ENCODE measurements at places on chromosomes 2 and 18.

DNA sequence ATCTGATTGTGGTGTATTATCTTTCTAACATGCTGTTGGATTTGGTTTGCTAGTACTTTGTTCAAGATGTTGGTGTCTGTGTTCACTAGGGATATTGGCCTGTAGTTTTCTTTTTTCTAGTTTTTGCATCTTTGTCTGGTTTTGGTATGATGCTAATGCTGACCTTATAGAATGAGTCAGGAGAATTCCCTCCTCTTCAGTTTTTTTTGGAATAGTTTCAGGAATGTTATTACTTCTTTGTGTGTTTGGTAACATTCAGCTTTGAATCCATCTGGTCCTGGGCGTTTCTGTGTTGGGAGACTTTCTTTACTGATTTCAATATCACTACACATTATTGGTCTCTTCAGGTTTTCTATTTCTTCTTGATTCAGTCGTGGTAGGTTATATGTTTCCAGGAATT lies 124.2 kb upstream of the EPB41L5 start:
- DNase-seq = peak; percentile 87

DNA sequence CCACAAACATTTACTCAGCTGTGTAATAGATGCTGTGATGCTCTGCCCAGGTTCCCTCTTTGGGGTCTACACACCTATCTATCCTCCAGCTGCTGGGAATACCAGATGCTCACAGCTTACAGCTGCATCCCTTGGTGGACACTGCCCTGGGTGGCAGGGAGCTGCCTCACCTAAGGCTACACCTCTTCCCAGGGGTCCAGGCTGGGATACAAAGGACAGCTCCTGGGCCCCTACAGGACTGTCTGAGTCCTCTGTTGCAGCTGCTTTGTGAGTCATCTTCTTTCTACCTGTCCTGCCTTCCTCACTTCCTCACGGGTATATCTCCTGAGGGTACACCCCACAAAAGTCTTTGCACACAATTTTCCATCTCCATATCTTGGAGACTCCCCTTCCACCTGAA lies 27.6 kb downstream of the THNSL2 start:
- no peak for DNase-seq

DNA sequence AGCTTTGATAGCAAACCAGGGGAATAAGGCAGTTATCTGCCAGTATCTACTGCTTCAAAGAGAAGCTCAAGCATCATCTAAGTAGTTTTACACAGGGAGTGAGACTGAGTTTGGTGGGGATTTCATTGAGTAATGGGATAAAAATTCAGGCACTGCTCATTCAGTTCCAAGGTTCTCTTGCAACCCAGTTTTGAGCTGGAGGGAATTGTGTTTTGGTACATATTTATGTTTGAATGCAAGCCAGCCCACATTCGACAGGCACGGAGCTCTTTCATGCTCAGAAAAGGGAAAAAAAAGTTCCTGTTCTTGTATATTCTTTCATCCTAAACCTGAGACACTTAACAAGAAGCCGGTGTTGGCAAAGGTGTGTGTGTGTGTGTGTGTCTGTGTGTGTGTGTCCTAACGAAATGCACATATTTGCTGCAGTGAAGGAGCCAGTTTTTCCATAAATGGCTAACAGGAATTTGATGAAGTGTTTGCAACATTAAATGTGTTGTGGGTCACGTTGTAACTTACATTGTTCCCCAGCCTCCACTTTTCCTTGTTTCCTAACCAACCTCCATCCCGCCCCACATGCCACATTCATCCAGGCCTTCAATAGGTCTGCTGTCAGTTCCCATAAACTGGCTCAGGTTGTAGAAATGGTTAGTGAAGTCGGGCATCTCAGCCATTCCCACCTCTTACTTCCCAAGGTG lies 311.1 kb downstream of the TXNL1 start:
- peak; percentile 77 for DNase-seq

- no peak for DNase-seq
These were observed 129.9 kb downstream of the SOCS6 start for GRCh38 chr18:70418546-70419311.

DNA sequence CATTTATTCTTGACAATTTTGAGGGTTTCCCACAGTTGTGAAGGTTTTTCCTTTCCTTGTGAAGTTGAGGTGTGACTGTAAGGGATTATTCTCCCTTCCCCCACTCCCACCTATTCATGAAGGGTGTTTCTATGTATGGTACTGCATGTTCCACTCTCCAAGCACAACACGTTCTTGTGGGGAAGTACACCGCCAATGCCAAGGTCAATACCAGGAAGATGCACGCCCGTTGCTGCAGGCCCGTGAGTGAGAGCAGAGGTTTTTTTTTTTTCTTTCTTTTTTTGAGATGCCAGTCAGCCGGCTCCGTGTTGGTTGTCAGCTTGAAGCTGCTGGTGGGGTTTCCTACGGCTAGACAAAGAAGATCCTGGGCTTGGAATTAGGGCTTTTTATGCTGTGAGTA lies 38.6 kb upstream of the EPHA4 start:
- DNase-seq = no peak
